ENCODE measurements at places on chromosomes 13 and 19. TPM values are rescaled to one million over a fixed set of nuclear protein-coding genes. Genes with fewer than 3 reads are reported as not detected.

The CEACAM21 gene
- total RNA-seq: not detected

The DHDH gene
- 1.6 TPM for total RNA-seq

The ZNF17 gene
- 17.0 TPM for total RNA-seq

The CEACAM16 gene
- not detected for total RNA-seq

The ATP4B gene
- not detected for total RNA-seq

The DCLK1 gene
- 2.8 TPM for total RNA-seq

The ZNF439 gene
- 5.0 TPM for total RNA-seq
